A549 treated with Hydrocortisone at 1 μM for 4 hours (cell line): ENCODE measurements at places on chromosomes 6 and 20. TPM values are rescaled to one million over a fixed set of nuclear protein-coding genes. Genes with fewer than 3 reads are reported as not detected.

Gene QRSL1
- total RNA-seq = 7.1 to 9.6 TPM (median 7.7 TPM) in 5 replicates

Gene IL17A
- total RNA-seq = not detected in 5 replicates

Gene GABRR1
- not detected in 5 replicates for total RNA-seq

Gene HLA-DOB
- total RNA-seq = 0.10 to 0.21 TPM (median 0.15 TPM) in 5 replicates

Gene SRSF12
- 1.3 to 2.2 TPM (median 1.7 TPM) in 5 replicates for total RNA-seq
